Cardiac muscle cell (in vitro differentiated cells and primary cell): ENCODE measurements at places on chromosomes 13 and 19. TPM values are rescaled to one million over a fixed set of nuclear protein-coding genes. Genes with fewer than 3 reads are reported as not detected.

DNA sequence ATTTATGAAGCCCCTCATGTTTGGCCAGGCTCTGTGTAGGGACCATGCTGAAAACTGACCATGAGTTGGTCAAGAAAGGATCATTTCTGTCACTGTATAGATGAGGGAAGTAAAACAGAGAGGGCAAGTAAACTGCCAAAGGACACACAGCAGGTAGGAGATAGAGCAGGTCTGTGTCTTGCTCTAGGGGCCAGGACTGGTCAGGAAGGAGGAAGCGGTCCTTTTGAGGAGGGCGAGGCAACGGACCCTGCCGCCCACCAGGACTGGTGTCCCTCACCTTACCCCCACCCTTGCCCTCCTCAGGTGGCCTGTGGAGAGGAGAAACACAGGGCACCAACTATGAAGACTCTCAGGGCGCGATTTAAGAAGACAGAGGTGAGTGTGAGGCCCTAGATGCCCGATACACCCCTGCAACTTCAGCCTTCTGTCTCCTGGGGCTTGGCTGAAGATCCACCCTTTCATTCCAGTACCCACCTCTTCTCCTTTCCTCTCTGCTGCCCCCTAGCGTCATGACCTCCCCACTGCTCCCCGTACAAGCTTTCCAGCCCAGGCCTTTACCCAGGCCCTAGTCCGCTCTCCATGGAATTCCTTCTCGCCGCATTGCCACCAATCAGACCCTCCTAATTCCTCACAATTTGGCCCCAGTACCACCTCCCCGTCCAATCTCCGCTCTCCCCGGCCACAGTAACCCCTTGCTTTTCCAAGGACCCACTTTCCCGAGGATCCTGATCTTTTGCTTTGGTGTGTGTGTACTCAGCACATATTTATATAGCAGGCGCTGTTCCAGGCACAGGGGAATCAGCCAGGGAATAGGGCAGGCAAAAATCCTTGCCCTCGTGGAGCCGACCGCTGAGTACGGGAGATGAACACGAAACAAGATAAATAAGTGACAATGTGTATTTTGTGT lies 3.9 kb downstream of the ANKRD24 start:
- H3K27ac ChIP-seq, result no peak overlapping the region
- DNase-seq, result peak; percentile 79
- H3K36me3 ChIP-seq, result no peaks in the 10 kb centered on the region
- H3K27me3 ChIP-seq, result no peaks in the 10 kb centered on the region

KLK1 gene
- total RNA-seq, result not detected in 2 replicates

- H3K27me3 ChIP-seq, result no peaks in the 10 kb centered on the region
- no peak for DNase-seq
- no peaks in the 10 kb centered on the region for H3K36me3 ChIP-seq
- H3K4me1 ChIP-seq, result no peaks in the 10 kb centered on the region
- H3K4me3 ChIP-seq, result no peak overlapping the region
Measured at GRCh38 chr13:80560609-80561008, 219.7 kb upstream of the SPRY2 start.

MAMSTR gene
- 3.5 and 4.7 TPM in 2 replicates for total RNA-seq

GRCh38 chr19:43700395-43701000 lies 15.4 kb upstream of the IRGC start:
- H3K27ac ChIP-seq, result no peak overlapping the region
- H3K36me3 ChIP-seq, result no peaks in the 10 kb centered on the region
- no peak for DNase-seq
- H3K4me3 ChIP-seq, result no peak overlapping the region
- H3K27me3 ChIP-seq, result peaks cover 8% of the 10 kb centered on the region

- H3K27ac ChIP-seq, result no peak overlapping the region
- no peak for DNase-seq
- H3K4me1 ChIP-seq, result no peaks in the 10 kb centered on the region
- H3K4me3 ChIP-seq, result no peak overlapping the region
- no peaks in the 10 kb centered on the region for H3K27me3 ChIP-seq
Measured at GRCh38 chr13:98869408-98870090, 108.3 kb downstream of the DOCK9 start.

IRGC gene
- not detected in 2 replicates for total RNA-seq

DNA sequence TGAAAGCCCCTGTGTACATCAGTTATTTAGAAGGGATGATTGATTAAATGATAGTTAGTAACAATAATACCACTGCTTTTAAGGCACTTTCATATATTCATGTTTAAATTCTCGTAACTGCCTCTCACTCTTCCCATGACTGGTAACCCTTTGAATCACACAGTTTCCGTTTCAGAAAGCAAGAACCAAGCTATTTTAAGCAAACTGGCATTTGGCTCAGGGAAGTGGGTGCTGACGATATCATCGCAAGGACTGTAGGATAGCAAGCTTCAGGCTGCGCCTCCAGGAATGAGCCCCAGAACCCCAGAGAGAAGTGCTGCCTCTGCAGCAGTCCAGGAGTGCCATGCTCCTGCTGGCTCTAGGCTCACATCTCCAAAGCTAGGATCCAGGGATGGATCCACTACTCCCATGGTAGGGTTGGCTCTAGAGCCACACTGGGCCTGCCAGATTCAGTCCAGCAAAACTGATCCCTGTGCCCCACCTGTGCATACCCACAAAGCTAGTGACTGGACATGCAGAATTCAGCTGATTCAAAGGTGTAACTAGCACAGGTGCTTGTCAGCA lies 313.5 kb downstream of the SLC7A1 start:
- H3K27ac ChIP-seq, result no peak overlapping the region
- no peak for DNase-seq
- no peaks in the 10 kb centered on the region for H3K4me1 ChIP-seq
- H3K27me3 ChIP-seq, result no peaks in the 10 kb centered on the region
- H3K4me3 ChIP-seq, result no peak overlapping the region

- no peaks in the 10 kb centered on the region for H3K27me3 ChIP-seq
- H3K4me1 ChIP-seq, result no peaks in the 10 kb centered on the region
Measured at GRCh38 chr19:15871570-15871969, 26.3 kb downstream of the CYP4F2 start.

BEST2 gene
- not detected in 2 replicates for total RNA-seq

DNA sequence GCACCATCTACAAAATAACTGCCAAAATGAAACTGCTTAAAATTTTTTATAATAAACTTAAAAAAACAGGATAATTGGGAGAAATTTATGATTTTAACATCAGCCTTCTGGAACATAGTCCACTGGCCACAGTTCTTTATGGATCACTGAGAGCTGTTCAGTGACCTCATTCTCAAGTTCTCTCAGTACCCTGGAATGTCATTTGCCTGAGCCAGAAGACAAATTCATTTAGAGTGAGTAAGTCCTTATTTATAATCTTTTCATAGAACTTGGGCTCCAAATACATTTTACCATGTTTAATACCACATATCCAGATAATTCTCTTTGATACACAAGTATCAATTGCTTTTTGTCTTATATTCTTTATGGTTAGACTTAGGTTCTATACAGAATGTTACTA lies 87.6 kb downstream of the CAB39L start:
- H3K4me3 ChIP-seq, result no peak overlapping the region
- no peaks in the 10 kb centered on the region for H3K36me3 ChIP-seq
- no peak for DNase-seq
- no peaks in the 10 kb centered on the region for H3K27me3 ChIP-seq
- H3K27ac ChIP-seq, result no peak overlapping the region
- no peaks in the 10 kb centered on the region for H3K4me1 ChIP-seq

- no peak for DNase-seq
- no peak overlapping the region for H3K27ac ChIP-seq
- no peaks in the 10 kb centered on the region for H3K4me1 ChIP-seq
- no peak overlapping the region for H3K4me3 ChIP-seq
Measured at GRCh38 chr13:72253754-72254153, 386.8 kb upstream of the DACH1 start.

GRCh38 chr13:113374511-113375175 lies 10.7 kb upstream of the GRTP1 start:
- H3K27me3 ChIP-seq, result no peaks in the 10 kb centered on the region
- no peak for DNase-seq
- H3K36me3 ChIP-seq, result no peaks in the 10 kb centered on the region
- H3K4me3 ChIP-seq, result no peak overlapping the region
- no peak overlapping the region for H3K27ac ChIP-seq
- H3K4me1 ChIP-seq, result peaks cover 5% of the 10 kb centered on the region

DNA sequence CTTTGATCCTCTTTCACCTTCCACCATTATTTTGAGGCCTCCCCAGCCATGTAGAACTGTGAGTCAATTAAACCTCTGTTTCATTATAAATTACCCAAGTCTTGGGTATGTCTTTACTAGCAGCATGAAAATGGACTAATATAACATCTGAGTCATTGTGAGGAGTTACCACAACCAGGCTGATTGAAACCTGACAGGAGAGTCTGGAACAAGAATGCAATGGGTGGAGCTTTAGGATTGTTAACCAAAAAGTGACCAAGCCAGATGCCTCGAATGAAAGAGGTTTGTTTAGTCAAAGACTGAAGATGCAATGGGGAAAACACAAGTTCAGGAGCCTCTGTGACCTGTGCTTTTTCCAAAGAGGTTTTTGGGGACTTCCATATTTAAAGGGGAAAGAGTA lies 659.0 kb downstream of the SLITRK6 start:
- H3K4me1 ChIP-seq, result no peaks in the 10 kb centered on the region
- H3K4me3 ChIP-seq, result no peak overlapping the region
- H3K36me3 ChIP-seq, result no peaks in the 10 kb centered on the region
- H3K27ac ChIP-seq, result no peak overlapping the region

DNA sequence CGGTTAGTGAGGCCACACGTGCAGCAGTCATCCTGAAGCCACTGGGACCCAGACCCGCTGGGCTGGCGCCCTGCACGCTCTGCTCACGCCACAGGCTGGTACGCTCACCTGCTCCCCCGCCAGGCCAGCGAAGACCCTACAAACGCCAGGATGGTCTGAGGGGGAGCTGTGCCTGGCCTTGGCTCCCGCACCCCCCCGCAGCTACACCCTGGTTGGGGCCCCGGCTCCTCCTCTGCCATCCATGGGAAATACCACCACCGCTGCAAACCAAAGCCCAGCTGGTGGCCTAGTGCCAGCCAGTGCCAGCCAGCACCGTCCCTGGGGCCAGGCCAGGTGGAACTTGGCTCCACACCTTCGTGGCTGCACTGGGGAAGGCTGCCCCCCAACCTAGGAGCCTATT lies 23.3 kb upstream of the CACTIN start:
- no peak for DNase-seq
- H3K4me3 ChIP-seq, result no peak overlapping the region
- no peak overlapping the region for H3K27ac ChIP-seq
- no peaks in the 10 kb centered on the region for H3K27me3 ChIP-seq
- H3K4me1 ChIP-seq, result no peaks in the 10 kb centered on the region

CYP2A7 gene
- total RNA-seq, result not detected in 2 replicates

DNA sequence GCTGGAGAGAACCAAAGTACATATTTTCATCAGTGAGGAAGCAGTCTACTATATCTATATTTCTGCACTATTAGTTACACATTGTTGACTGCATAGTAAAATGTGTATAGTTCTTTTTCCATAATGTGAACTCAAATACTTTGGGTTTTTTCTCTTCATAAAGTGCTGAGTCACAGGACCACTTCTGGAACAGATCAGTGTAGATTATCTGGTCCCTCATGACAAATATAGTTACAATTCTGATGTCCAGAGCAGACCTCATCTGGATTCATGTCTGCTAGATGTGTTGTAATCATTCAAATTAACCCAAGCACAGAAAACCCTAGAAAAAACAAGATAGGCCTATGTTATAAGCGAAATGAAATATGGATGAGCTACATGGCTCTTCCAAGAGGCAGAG lies 171.4 kb downstream of the SUCLA2 start:
- H3K4me3 ChIP-seq, result no peak overlapping the region
- H3K27ac ChIP-seq, result no peak overlapping the region
- H3K27me3 ChIP-seq, result no peaks in the 10 kb centered on the region
- H3K36me3 ChIP-seq, result no peaks in the 10 kb centered on the region
- no peaks in the 10 kb centered on the region for H3K4me1 ChIP-seq

SACS gene
- total RNA-seq, result 21.8 and 34.9 TPM in 2 replicates

DNA sequence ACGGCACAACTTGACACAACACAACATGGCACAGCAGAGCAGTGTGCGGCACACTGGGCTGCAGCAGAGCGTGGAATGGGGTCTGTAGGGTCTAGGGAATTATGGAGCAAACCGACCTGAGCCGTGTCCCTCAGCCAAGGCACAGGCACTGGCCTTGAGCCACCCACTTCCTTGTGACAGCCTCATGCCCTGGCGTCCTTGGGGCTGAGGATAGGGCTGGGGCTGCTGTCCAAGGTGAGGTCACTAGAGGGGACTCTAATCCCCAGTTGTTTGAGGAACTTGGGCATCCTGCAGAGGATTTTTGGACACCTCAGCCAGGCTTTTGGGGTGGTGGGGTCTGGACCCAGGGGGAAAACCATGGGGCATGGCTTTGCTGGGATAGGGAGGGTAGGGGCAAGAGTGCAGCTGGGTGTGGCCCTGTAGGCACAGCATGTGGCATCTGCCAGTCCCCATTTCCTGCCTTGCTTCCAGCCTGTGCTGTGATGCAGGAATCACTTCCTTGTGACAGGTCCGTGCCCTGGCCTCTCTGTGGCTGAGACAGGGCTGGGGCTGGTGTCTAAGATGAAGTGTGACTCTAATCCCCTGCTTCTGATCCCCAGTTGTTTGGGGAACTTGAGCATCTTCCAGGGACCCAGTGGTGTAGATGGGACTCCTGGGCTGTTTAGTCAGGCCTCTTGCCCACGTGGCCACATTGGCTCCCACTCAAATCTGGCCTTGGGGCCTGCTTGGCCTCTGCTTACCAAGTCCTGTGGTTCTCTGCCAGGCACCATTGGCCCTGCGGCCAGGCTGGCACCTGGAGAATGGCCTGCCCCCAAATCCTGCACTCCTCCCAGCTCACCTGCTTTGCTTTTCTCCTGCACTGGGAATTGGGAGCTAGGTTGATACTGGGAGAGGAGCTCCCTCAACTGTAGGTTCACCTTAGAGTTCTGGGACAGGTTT lies 78.5 kb downstream of the SCGB2B2 start:
- no peak overlapping the region for H3K4me3 ChIP-seq
- H3K36me3 ChIP-seq, result no peaks in the 10 kb centered on the region
- no peak overlapping the region for H3K27ac ChIP-seq

PSG6 gene
- not detected in 2 replicates for total RNA-seq

DNA sequence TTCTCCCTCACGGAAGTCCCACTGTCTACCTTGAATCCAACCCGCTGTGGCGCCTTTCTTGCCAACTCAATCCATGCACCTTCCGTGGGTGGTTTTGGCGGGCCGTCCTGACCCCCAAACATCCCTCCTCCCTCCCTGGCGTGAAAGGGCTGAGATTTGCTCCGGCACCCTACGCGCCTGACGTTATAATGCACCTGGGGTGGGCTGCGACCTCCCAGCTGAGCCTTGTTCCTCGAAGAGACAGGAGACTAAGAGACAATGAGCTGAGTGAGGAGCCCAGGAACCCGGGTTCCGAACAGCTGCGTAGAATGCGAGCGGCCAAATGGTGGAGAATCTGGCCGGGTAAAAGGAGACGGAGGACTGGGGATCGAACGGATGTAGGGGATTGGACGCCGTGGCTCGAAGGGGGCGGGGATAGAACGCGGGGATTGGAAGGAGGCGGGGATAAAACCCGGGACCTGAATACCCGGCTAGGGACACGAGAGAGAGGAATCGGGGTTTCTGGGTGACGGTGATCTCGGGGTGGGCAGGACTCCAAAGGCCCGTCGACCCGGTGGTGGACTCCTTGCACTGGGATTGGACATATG lies at the start of gene CPT1C:
Gene CPT1C (plus strand): TSS at position 461 of the 587 bp plus-strand sequence. CDS start 1,137 bp downstream, outside the sequence.
- peak within 1 kb of the TSS; percentile 41 for H3K27ac ChIP-seq
- DNase-seq, result peak; percentile 83
- H3K4me1 ChIP-seq, result peaks cover 4% of the 10 kb centered on the region
- peaks cover 5% of the 10 kb centered on the region for H3K36me3 ChIP-seq

- no peaks in the 10 kb centered on the region for H3K36me3 ChIP-seq
- H3K4me3 ChIP-seq, result no peak within 1 kb of the TSS
- DNase-seq, result no peak
- H3K27ac ChIP-seq, result no peak within 1 kb of the TSS
- no peaks in the 10 kb centered on the region for H3K4me1 ChIP-seq
Measured at GRCh38 chr19:57668635-57669034, at the start of gene ZSCAN4. TSS of gene ZSCAN4 (plus strand) at chr19:57668935. CDS start at chr19:57676146, 7,211 bp downstream.

- peak; percentile 75 for DNase-seq
- no peaks in the 10 kb centered on the region for H3K36me3 ChIP-seq
- no peaks in the 10 kb centered on the region for H3K27me3 ChIP-seq
Measured at GRCh38 chr13:52159159-52159982, at the start of gene NEK3. TSS of gene NEK3 (minus strand) at chr13:52159597. CDS start at chr13:52156191, 3,406 bp downstream.
